ENCODE measurements at places on chromosomes 13 and 19.

GRCh38 chr13:111282425-111282824, 38.0 kb upstream of the TEX29 start:
- ATAC-seq: no peak

DNA sequence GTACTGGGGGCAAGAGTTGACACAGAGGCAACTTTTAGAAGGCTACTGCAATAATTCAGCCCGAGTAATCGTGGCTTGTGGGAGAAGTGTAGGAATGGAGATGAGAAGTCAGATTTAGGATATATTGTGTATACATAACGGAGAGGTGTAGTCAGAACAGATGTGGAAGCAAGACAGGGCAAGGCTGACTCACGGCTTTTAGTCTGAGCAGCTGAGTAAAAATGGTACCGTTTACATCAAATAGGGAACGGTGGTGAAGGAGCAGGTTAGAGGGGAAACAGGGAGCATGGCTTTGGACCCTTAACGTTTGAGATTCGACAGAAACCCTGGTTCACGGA, 796 bp upstream of the LSM14A start:
- ATAC-seq: peak; percentile 85

DNA sequence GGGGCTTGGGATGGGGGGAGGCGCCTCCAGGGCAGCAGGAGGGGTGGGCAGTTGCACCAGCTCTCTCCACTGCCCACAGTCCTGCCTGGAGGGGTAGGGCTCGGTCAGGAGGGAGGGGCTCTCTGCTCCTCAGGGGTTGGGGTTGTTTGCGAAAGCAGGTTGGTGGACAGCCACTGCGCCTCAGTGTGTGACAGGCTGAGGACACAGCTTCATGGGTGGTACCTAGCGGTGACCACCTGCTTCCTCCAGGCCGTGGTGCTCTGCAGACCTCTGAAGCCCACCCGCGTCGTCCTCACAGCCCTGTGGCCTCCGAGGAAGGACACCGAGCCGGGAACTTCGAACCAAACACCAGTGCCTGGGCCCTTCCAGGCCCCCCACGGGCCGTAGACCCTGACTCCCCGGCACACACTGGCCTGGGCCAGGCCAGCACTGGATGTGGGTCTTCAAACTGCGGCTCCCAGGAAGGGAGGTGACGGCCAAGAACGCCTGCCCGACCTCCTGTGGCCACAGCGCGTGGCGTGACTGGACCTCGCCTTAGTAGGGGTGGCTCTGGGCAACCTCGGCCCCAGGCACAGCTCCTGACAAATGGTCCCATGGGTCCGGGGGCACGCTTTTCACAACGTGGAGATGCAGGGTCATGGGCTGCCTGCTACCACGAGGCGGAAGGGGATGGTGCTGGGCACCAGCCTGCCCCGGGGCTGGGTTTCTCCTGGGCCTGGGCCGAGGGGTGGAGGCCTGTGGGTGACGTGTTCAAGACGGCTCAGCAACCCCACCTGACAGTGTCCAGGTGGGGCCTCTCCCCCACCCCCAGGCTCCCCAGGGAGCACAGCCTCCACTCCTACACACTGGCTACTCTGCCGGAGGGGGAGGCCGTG, 173.2 kb downstream of the KDM4B start:
- ATAC-seq: no peak

GRCh38 chr19:16379521-16380313, 55.1 kb downstream of the KLF2 start:
- no peak for ATAC-seq

- ATAC-seq: peak; percentile 37
Measured at GRCh38 chr19:57559008-57559403, 657 bp downstream of the ZNF550 start.

GRCh38 chr13:21987793-21988192, 316.9 kb downstream of the FGF9 start:
- ATAC-seq: peak; percentile 58

DNA sequence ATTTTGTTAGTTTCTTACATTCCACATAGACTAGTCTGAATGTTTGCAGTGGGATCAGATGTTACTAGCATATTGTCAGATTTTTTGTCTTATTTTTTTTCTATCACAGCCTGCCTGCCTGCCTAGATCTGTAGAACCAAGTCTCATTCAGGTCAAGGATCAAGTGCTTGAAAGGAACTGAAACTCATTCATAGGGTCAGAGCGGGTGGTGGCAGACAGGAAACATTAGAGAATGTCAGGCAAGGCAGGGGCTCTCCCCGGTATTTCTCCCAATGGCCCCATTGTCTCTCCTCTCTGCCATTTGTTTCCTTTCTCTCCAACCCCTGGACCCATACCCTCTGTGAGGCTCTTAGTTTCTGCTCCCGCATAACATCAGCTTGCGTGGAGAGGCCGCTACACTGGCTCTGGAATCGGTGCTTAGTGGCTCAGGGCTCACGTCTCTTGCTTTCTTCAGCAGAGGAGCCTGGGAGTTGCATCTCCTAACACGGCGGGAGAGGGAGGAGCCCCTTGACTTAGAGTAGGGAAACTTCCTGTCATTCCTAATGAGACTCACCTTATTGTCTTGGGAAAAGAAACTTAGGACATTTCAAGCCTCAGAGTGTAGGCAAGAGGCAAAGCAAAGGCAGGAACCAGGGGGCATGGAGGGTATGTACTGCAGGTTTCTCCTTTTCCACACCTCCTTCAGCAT, 35.6 kb upstream of the SPATA13 start:
- no peak for ATAC-seq

GRCh38 chr13:71578048-71578447, 289.0 kb downstream of the DACH1 start:
- ATAC-seq: no peak

DNA sequence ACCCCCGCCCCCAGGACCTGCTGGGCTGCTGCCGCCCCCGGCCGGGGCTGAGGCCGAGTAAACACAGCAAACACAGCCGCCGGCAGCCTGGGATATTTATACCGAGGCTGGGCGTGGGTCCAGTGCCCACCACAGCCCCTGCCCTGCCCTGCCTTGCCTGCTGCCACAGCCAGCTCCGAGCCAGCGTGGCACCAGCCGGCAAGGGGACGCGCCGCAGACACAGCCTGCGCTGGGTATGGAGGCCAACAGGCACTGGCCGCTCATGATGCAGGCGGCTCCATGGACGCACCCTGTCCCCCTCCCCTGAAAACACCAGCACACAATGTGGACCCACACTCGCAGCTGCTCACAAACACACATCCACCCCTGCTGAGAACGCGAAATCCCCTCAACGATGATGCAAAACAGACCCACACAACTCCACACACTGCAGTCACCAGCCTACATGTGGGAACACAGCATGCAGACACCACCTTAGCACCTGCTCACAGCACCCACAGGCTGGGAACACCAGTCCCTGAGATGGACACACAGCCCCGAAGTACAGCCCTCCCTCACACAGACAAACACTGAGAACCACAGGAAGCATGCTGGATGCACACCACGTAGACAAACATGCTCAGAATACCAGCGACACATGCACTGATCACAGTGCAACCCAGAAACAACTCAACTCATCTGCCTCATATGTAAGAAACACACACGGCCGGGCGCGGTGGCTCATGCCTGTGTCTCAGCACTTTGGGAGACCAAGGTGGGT, 16.2 kb downstream of the CCDC97 start:
- ATAC-seq: no peak

GRCh38 chr13:36356058-36356457, 9.9 kb upstream of the SPART start:
- ATAC-seq: no peak

- no peak for ATAC-seq
Measured at GRCh38 chr19:36008336-36008978, at the start of gene SYNE4. Gene SYNE4 (minus strand): TSS chr19:36008813. CDS start chr19:36008681, 132 bp downstream.

GRCh38 chr19:5612891-5613865, 9.4 kb downstream of the SAFB2 start:
- no peak for ATAC-seq

- no peak for ATAC-seq
Measured at GRCh38 chr13:94331281-94331680, 148.2 kb downstream of the DCT start.

GRCh38 chr13:24138911-24139310, 21.6 kb upstream of the SPATA13 start:
- ATAC-seq: no peak

DNA sequence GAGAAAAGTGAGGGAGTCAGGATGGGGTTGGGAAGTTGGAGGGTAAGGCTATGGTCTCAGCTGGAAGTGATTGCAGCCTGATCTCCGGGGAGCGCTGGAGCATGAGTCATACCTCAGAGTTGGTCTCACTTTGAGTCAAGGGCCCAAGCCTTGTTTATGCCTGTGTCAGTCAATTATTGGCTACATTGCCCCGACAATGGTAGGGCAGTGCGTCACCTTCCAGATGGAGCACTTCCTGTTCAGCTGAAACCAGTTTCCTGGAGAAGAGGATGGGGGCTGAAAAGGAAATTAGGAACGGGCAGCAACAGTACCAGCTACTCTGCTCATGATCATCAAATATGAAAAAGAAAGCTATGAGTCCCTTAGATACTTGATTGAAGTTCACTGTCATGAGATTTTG, 60.4 kb downstream of the ADGRE1 start:
- ATAC-seq: peak; percentile 99

GRCh38 chr19:31220540-31220939, 128.7 kb downstream of the TSHZ3 start:
- peak; percentile 92 for ATAC-seq

DNA sequence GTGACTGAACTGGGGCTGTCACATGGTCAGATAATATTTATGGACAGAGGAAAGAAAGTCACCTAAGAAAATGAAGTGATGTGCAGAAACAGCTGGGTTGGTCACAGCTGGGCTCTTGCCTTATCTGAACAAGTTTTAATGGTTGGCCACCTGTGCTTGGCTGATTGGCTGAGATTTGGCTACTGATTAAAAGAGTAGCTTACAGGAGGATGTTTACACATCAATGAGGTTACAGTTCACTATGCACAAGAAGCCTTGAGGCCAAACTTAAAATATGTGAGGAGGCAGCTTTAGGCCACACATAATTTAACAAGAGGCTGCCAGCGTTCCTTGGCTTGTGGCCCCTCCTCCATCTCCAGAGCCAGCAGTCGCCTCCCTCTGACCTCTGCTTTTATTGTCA, 99.2 kb upstream of the C1QTNF9B start:
- ATAC-seq: no peak

DNA sequence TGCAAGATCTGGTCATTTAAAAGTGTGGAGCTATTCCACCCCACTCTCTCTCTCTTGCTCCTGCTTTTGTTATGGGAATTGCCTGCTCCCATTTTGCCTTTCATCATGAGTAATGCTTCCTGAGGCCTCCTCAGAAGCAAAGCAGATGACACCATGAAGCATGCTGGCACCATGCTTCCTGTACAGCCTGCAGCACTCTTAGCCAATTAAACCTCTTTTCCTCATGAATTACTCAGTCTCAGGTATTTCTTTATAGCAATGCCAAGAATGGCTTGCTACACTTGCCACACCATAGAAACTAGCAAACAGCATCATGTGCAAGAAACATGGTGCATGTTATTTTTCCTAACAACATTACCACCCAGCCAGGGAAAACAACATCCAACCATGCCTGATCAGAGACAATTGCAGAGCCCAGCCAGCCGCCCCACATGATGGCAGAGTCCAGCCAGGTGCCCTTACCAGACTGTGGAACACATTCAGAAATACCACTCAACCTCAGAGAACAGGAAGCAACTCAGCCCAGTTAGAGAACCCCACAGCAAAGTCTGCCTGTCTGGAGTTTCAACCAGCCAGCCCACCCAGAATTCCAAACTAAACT, 36.9 kb downstream of the SYDE1 start:
- no peak for ATAC-seq

DNA sequence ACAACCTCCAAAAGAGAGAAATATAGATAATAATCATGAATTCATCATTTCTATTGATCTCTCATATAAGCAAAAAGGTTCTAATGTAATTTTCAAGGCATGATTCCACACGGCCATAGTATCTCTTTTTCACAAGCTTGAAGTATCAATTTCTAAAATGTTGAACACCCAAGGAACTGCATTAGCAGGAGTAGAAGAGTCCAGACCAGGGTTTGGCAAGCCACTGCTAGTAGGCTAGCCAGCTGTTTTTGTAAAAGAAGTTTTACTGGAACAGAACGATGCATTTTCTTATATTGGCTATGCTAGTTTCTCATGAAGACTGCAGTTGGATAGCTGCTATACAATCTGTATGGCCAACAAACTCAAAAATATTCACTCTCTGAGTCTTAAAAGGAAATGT, 481.5 kb upstream of the MIR17HG start:
- no peak for ATAC-seq

DNA sequence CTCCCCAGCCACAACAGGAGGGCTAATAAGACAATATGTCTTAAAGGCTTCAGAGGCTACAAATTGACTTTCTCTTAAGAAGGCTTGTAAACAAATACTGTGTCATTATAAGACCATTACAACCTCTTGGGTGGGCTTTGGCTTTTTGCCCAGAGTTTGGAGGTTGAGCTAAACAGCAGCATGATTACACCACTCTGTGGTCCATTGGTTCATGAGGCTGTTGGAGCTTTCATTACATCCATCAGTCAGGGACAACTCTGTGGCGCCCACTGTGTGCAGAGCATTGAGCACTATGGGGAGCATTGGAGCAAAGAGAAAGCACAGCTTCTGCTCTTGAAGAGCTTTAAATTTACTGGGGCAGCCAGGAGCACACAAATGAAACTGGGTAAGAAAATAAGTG, 75.9 kb downstream of the TNFSF11 start:
- no peak for ATAC-seq

DNA sequence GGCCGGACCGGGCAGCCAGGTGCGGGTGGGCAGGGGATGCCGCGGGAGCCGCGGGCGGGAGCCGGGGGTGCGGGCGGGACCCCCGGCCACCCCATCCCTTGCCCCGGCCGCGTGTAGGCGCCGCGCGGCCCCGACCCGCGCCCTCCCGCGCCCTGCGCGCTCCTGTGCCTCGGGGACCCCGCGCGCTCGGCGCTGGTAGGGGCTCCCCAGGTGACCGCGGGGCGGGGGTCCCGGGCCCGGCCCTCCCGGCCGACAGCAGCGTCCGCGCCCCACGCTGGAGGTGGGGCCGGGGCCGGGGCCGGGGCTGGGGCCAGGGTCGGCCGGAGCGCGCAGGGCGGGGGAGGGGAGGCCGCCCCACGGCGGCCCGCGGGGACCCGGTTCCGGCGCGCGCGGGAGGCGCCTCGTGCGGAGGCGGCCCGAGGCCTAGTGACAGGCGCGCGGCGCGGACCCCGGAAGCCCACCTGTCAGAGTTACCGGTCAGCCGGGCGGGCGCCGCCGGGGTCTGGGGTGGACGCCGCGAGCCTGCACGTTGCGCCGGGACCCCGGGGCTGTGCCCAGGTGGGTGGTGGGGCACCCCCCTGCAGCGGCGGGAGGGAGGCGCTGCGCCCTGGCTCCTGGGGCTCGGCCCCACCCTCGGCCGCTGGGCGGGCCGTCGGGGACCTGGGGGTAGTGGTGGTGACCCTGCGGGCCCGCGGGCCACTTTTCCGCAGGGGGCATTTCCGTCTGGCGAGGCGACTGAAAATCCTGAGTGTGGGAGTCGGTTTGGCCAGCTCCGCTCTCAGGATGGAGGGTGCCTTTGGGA, 518 bp downstream of the TFDP1 start:
- peak; percentile 31 for ATAC-seq

- no peak for ATAC-seq
Measured at GRCh38 chr19:45505996-45506245, 1.4 kb upstream of the VASP start.

- ATAC-seq: no peak
Measured at GRCh38 chr13:26628706-26629105, 71.2 kb downstream of the WASF3 start.

GRCh38 chr13:97344265-97345175, 89.4 kb upstream of the RAP2A start:
- ATAC-seq: peak; percentile 63
